Activated T-helper 2 cell treated with anti-CD3 and anti-CD28 coated beads, Interferon-gamma antibody, Interleukin-2, Interleukin-4, amounts not matched to agents 10 μg/mL and 5 μg/mL and 100 μg/mL, durations not matched to agents 14 hours and 24 hours and 36 hours (primary cell): ENCODE measurements at places on chromosomes 6 and 20. TPM values are rescaled to one million over a fixed set of nuclear protein-coding genes. Genes with fewer than 3 reads are reported as not detected.
A peak's percentile ranks its signal among the peaks of the same experiment; 100 is the strongest.

TPD52L1 gene
- not detected in 2 replicates for total RNA-seq

UNC5CL gene
- 1.1 and 1.6 TPM in 2 replicates for total RNA-seq

EDN3 gene
- total RNA-seq = not detected in 2 replicates

NKAIN2 gene
- not detected in 2 replicates for total RNA-seq

PREX1 gene
- 80.3 and 83.9 TPM in 2 replicates for total RNA-seq

GPLD1 gene
- 0.39 and 0.48 TPM in 2 replicates for total RNA-seq

ANGPT4 gene
- total RNA-seq = not detected in 2 replicates

ADTRP gene
- total RNA-seq = 0.67 and 1.6 TPM in 2 replicates

ENPP1 gene
- 34.8 TPM in 2 replicates for total RNA-seq

DNA sequence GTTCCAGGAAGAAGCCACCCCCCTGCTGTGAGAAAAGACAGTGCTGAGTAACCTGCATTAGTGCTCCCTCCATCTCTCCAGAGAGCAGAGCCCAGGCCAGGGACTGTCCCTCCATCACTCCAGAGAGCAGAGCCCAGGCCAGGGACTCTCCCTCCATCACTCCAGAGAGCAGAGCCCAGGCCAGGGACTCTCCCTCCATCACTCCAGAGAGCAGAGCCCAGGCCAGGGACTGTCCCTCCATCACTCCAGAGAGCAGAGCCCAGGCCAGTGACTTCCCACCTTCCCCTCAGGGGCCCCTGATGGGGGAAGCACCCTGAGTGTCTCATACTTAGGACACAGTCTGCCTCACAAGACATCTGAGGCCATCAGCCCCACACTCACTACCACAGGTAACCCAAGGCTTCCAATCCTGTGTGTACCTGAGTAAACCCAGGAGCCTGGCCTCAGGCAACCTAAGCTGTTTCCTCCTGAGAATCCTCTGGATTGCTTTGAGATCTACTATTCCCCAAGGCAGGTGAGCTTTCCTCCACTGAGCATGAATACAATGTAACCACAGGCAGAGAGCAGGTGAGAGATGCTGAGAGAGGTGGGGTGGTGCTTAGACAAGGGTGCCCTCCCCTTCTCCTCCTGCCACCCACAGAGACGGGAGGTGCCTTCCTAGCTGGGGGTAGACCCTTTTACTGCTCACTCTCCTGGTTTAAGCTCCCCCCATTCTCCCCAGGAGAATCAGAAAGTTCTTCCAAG is 4.9 kb downstream of the TBXT start:
- no peak for DNase-seq
- peaks cover 32% of the 10 kb centered on the region for H3K27me3 ChIP-seq
- H3K27ac ChIP-seq = no peak overlapping the region

- peaks cover 18% of the 10 kb centered on the region for H3K27me3 ChIP-seq
- H3K27ac ChIP-seq = no peak overlapping the region
Measured at GRCh38 chr20:1396702-1397101, 3.8 kb upstream of the FKBP1A start.

GRCh38 chr6:117555882-117556498 is 46.3 kb downstream of the GOPC start:
- peaks cover 2% of the 10 kb centered on the region for H3K27me3 ChIP-seq
- no peaks in the 10 kb centered on the region for H3K36me3 ChIP-seq
- DNase-seq = peak; percentile 27
- H3K4me3 ChIP-seq = no peak overlapping the region
- peaks cover 4% of the 10 kb centered on the region for H3K4me1 ChIP-seq

DNA sequence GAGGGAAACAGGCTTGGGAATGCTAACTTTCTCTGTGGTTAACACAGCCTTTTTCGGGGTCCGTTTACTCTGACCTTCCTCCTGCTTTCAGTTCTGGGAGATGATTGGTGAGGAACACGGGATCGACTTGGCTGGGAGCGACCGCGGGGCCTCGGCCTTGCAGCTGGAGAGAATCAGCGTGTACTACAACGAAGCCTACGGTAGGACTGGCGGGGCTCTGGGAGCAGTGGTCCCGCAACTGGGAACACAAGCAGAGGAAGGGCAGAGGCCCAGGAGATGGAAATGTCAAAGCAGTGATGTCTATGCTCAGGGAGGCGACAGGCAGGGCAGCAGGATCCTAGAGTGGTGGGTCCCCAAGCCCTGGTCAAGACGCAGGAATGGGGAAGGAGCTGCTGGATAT is 3.5 kb downstream of the TUBB1 start:
- peaks cover 49% of the 10 kb centered on the region for H3K36me3 ChIP-seq
- peaks cover 18% of the 10 kb centered on the region for H3K4me1 ChIP-seq
- DNase-seq = no peak

GRCh38 chr20:36090223-36090622 is 64.3 kb upstream of the EPB41L1 start:
- peaks cover 10% of the 10 kb centered on the region for H3K4me1 ChIP-seq
- H3K4me3 ChIP-seq = no peak overlapping the region
- H3K27ac ChIP-seq = no peak overlapping the region

GRCh38 chr6:151494936-151495320 is 1.1 kb downstream of the CCDC170 start:
- no peak overlapping the region for H3K27ac ChIP-seq
- H3K36me3 ChIP-seq = no peaks in the 10 kb centered on the region
- peaks cover 17% of the 10 kb centered on the region for H3K4me1 ChIP-seq
- DNase-seq = no peak
- peaks cover 59% of the 10 kb centered on the region for H3K27me3 ChIP-seq

DNA sequence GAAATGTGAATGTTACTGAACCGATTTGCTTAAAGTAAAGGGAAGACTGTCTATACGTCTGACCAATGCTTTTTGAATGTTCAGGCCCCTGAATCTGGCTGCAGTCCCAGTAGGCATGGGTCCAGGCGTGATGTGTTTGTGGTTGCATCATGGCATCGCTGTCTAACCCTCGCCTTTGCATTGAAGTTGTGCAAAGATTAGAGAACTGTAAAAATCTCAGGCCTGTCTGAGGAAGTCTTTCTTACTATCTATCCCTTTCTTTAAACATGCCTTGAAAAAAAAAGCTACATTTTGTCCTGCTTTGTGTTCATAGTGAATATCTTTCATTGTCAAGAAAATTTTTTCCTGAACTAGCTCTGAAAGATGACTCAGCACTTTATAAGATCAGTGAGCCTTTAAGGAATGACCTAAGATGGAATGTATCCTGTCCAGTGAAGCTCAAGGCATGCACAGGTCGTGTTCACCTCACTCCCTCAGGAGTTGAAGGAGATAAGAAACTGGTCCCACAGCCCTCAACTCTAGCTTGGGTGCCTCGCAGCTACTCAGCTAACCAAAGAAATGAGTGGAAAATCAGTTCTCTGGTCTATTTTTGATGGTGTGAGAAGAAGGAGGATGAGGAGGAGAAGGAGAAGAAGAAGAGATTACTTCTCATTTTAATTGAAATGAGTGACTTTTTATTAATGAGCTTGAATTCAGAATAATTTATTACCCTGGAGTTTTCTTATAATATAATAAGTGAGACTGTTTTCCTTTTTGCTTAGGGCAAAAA is 48.6 kb downstream of the TPD52L1 start:
- H3K36me3 ChIP-seq = no peaks in the 10 kb centered on the region
- DNase-seq = no peak
- peaks cover 18% of the 10 kb centered on the region for H3K27me3 ChIP-seq
- no peaks in the 10 kb centered on the region for H3K4me1 ChIP-seq
- no peak overlapping the region for H3K4me3 ChIP-seq

GRCh38 chr20:12555369-12555768 is 453.4 kb upstream of the SPTLC3 start:
- no peak for DNase-seq
- H3K4me3 ChIP-seq = no peak overlapping the region
- H3K27ac ChIP-seq = no peak overlapping the region
- no peaks in the 10 kb centered on the region for H3K27me3 ChIP-seq
- no peaks in the 10 kb centered on the region for H3K4me1 ChIP-seq

GRCh38 chr6:70834520-70834919 is 122.3 kb downstream of the B3GAT2 start:
- no peaks in the 10 kb centered on the region for H3K27me3 ChIP-seq
- H3K27ac ChIP-seq = no peak overlapping the region
- H3K36me3 ChIP-seq = peaks cover 10% of the 10 kb centered on the region
- no peak overlapping the region for H3K4me3 ChIP-seq

- no peaks in the 10 kb centered on the region for H3K4me1 ChIP-seq
- peaks cover 10% of the 10 kb centered on the region for H3K27me3 ChIP-seq
- H3K4me3 ChIP-seq = no peak overlapping the region
- no peak overlapping the region for H3K27ac ChIP-seq
Measured at GRCh38 chr6:154441995-154442310, 68.5 kb downstream of the CNKSR3 start.

GRCh38 chr20:23224806-23225205 is 125.8 kb upstream of the NXT1 start:
- H3K36me3 ChIP-seq = no peaks in the 10 kb centered on the region
- DNase-seq = no peak
- no peak overlapping the region for H3K27ac ChIP-seq

DNA sequence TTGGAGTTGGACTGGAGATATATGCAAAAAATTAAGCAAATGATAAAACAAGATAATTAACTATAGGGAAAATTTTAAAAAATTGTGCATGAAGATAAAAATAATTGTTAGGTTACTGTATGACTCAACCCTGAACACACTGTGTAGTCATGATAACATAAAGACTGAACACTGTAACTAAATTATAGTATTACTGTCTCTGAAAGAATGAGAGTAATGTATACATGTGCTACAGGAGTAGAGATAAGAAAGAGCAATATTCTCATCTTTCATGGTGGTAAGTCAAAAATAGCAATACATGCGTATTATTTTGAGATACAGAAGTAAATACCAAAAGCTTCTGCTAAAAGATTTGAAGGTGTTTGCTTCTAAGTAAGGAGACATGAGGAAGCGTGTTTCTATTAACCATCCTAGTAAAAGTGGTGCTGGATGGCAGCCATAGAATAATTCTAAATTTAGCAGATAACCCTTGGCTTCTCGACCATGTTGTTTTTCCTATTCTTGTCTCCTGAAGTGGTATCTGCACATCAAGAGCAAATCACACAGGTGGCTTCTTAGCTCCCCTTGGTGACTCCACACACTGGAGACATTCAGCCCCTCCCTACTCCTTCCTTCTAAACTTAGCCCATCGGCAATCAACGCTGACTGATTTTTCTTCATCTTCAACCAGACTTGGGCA is 390.6 kb upstream of the PLCB4 start:
- DNase-seq = no peak
- H3K36me3 ChIP-seq = no peaks in the 10 kb centered on the region
- no peak overlapping the region for H3K27ac ChIP-seq
- no peaks in the 10 kb centered on the region for H3K4me1 ChIP-seq

GRCh38 chr6:15499125-15499524 is 163.7 kb downstream of the DTNBP1 start:
- H3K27me3 ChIP-seq = no peaks in the 10 kb centered on the region
- H3K4me1 ChIP-seq = no peaks in the 10 kb centered on the region
- no peak overlapping the region for H3K4me3 ChIP-seq
- no peak overlapping the region for H3K27ac ChIP-seq
- no peak for DNase-seq
- H3K36me3 ChIP-seq = peaks cover 77% of the 10 kb centered on the region

DNA sequence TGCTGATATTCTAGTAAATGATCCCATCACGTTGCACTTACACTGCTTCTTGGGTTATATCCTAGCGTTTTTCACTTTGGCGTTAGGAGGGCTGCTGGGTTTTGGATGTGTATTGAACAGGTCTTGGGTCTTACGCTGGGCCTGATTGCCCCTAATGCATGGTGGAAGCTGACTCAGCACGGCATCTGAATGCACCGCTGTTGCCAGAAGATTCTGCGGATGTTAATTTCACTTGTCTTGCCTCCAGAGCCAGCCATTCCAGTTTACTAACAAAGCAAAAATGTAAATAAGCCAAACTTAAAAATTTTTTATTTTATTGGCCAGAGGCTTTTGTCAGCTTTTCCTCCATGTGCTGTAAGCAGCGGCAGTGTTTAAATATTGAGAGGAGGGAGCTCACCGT is 233.5 kb downstream of the TMEM242 start:
- peaks cover 43% of the 10 kb centered on the region for H3K36me3 ChIP-seq
- H3K27me3 ChIP-seq = no peaks in the 10 kb centered on the region
- no peak overlapping the region for H3K27ac ChIP-seq
- H3K4me3 ChIP-seq = no peak overlapping the region
- DNase-seq = no peak
- H3K4me1 ChIP-seq = peaks cover 22% of the 10 kb centered on the region

- H3K4me1 ChIP-seq = peaks cover 10% of the 10 kb centered on the region
- H3K36me3 ChIP-seq = no peaks in the 10 kb centered on the region
Measured at GRCh38 chr6:132797951-132798868, at the start of gene SLC18B1. TSS of gene SLC18B1 (minus strand) at chr6:132798637. CDS start at chr6:132798456, 181 bp downstream.

DNA sequence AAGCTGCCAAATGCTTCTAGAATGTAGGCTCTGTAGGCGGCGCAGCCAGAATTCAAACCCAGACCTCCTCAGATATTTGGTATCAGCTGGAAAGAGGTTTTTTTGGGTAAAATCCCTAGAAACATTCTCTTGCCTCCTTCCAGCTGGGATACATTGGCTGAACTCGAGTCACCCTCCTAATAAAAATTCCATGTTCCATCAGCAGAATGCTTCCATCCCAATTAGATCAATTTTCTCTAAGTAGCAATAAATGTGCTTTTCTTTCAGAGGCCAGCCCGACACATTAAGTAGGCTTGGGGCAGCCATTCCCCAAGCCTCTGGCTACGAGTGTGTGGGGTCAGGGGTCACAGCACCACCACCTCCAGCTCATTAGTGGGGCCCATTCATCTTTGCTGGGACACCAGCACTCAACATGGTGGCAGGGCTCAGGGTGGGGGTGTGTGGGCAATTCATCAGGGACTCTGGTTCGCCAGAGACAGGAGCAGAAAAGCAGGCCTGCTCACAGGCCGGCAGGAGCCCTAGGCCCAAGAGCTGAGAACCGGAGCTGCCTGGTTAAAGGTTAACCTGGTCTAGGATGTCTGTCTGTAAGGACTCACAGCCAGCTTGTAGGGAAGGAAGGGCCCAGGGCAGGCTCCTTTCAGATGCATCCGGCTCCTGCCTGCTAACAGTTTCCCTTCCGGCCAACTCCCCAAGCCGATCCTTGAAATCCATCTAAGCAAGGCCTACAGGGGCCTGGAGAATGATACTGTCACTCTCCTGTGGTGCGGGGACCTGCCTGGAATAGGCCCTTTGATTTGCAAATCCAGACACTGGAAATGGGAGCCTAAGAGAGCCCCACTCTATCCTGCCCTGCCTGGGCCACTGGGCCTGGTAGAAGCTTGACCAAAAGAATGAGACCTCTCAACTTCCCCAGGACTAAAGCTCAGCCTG is 159.1 kb upstream of the TOP1 start:
- H3K4me1 ChIP-seq = no peaks in the 10 kb centered on the region
- no peak overlapping the region for H3K27ac ChIP-seq
- no peak for DNase-seq

DNA sequence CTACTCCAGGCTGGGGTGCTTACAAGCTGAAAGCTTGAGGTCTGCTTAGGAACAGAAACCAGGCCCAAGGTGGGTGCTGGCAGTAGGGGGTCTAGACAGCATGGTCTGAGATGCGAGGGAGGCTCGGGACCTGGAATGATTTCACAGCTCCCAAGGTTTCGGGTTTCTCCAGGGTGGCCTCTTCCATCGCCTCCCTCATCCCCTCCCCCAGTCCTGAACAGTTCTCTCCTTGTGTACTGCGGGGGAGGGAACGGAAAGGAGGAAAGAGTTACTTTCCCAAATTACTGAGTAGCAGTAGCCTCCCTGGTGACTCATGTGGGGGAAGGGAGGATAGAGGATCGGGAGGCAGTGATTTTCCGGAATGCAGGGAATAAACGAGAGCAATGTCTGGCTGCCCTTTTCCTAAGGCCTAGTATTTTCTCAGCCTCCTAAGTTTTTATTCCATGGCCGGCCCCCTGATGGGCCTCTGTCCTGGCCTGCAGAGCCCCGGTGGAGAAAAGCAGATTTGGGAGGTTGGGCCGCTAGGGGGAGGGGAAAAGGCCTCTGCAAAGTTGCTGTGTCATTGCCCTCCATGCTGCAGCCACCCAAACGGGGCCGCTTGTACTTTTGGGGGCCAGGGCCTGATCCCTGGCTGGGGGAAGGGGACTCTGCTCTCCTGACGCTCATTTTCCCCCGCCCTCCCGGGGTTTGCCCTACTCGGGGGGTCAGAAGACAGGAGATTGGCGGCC is 1.5 kb downstream of the BRD2 start:
- H3K27me3 ChIP-seq = no peaks in the 10 kb centered on the region
- H3K36me3 ChIP-seq = peaks cover 50% of the 10 kb centered on the region
- peak; percentile 69 for DNase-seq
- peak overlapping the region; percentile 98 for H3K27ac ChIP-seq
- peak overlapping the region; percentile 94 for H3K4me3 ChIP-seq
